ENCODE measurements at places on chromosomes 5 and 9.

- DNase-seq = no peak
These were observed 23.8 kb downstream of the GDA start for GRCh38 chr9:72173080-72173479.

DNA sequence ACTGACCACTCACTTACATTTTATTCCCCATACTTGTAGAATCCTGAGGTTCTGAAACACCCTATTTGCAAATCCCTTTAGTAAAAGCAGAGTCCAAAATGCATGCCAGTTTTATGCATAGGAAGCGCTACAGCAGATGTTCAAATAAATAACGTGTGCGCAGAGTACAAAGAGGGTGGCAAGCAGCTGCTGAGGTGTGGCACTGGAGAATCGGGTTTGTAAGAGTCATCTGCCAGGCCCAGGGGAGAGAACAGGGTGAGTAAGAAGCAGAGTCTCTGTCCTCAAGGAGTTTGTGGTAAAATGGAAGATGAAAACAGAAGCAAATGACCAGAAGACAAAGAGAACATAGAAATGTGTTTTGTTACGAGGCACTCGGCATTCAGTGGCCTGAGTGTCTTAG, 288.8 kb downstream of the GLIS3 start:
- DNase-seq = no peak

GRCh38 chr5:37886242-37886905, 46.5 kb upstream of the GDNF start:
- no peak for DNase-seq

DNA sequence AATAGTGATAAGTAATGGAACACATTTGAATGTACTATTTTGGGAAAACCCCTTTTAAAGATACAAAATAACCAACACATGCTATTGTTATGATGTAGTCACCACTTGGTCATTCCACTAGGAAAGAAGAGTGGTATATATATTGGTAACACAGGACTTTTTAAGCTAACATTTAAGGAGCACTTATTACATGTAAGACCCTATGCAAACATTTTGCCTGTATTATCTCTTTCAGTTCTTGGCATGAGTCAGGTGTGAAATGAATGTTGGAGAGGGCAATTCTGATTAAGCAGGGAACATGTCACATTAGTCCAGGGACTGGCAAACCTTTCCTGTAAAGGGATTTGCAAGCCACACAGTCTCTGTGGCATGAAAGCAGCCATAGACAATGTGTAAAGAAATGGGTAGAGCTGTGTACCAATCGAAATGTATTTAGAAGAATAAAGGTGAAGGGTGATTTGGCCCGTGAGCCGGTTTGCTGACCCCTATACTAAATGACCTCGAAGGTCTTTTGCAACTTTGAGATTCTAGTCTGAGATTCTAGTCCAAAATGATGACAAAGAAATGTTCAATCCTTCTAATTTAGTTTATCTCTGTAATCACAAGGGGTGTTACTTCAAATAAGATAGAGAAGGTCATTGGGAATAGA, 15.3 kb downstream of the ABLIM3 start:
- DNase-seq = no peak

DNA sequence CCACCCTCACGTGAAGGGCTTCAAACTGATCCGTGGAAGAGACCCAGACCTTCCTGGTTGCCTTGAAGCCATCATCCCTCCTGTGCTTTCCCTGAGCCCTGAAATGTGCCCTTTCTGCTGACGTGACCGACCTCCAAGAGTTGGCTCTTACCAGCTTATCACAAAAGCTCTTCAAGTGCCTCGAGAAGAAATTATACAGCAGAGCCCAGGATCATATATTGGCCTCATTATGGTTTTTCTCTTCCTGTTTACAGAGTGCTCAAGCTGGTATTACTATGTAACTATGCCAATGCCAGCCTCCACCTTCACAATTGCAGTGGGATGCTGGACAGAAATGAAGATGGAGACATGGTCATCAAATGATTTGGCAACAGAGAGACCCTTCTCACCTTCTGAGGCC, 66.0 kb downstream of the AOPEP start:
- DNase-seq = no peak

DNA sequence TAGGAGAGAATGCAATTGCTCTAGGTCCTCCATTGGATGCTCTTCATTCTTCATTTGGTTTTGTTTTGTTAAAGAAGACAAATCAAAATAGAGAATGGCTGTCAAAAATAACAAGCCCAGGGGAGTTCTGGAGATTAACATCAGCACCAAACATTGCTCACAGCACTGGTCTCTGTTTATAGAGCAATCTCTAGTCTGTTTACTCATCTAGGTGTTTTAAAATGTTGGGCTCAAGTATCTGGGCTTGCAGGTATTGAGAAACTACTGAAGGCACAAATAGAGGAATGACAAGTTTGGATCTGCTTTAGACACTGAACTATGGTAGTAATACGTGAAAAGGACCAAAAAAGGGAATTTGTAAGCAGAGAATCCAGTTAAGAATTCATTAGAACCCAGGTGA, 77.0 kb upstream of the TMC1 start:
- no peak for DNase-seq

DNA sequence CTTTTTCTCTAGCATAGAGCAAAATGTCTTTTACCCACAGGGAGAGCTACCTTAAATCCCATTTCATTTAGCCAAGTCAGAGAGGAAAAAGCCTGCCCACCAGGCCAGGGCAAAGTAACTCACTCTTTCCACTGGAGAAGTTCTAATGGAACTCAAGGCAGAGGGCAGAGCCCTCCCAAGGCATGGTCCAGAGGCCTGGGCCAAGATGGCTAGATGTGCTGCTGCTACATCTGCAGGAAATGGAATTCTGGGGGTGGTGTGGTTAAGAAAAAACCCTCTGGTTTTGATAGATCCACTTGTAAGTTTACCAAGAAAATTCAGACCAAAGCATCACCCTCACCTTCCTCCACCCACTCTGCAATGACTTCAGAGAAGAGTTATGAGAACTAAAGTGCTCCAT, 37.3 kb downstream of the CSF2 start:
- DNase-seq = no peak

DNA sequence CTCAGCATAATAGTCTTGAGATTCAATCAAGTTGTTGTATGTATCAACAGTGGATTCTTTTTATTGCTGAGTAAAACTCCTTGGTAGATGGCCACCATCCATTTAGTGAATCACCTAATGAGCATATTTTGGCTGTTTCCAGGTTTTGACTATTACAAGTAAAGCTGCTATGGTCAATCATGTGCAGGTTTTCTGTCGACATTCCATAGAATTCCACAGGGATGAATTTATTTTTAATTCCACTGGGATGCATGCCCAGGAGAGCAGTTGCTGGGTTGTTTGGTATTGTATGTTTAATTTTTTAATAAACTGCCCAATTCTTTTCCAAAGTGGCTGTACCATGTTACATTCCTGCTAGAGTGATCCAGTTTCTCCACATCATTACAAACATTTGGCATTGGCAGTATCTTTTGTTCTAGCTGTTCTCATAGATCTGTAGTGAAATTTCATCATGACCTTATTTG, 10.5 kb upstream of the S1PR3 start:
- no peak for DNase-seq

- no peak for DNase-seq
These were observed 809 bp downstream of the TNIP1 start for GRCh38 chr5:151079838-151080612.

DNA sequence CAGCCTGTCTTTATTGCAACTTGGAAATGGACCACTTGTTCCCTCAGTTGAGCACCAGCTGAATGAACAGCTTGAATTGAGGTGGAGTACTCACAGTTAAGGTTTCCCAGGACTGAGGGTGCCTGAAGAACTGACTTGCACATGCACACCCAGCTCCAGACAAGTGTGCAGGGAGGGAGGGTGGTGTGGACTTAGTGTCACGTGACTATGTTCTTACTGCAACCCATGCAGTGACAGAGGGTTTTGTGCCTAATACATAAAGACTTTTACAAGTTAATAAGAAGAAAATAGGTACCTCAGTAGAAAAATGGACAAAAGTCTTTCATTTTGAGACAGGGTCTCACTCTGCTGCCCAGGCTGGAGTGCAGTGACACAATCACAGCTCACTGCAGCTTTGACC, 18.0 kb downstream of the BARX1 start:
- no peak for DNase-seq

GRCh38 chr5:165781738-165782137, 2276.3 kb downstream of the MAT2B start:
- no peak for DNase-seq

- no peak for DNase-seq
These were observed 302.6 kb downstream of the ARHGEF28 start for GRCh38 chr5:73928476-73929070.

GRCh38 chr9:99731950-99732349, 89.7 kb upstream of the NR4A3 start:
- no peak for DNase-seq

DNA sequence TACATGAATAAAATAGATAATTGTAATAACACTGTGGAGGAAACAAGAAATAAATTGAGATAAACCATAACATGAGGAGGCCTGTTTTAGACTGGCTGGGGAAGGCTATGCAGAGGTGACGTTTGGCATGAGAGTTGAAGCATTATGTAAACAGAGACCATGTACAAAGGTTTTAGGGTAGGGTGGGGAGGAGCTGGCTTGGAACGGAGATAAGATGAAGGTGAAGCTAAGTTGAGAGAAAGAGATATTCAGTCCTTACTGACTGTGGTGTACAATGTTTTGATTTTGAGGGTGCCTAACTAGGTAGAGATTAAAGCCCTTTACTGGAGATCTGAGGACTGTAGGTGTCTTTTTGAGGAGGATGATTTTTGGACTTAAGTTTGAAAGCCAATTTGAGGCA, 17.8 kb downstream of the MAN2A1 start:
- DNase-seq = no peak

GRCh38 chr5:57450991-57451876, 31.4 kb downstream of the ACTBL2 start:
- no peak for DNase-seq

- DNase-seq = peak; percentile 34
These were observed 60.6 kb upstream of the SAP30L start for GRCh38 chr5:154385236-154385512.

- DNase-seq = no peak
These were observed 6.2 kb downstream of the NUDCD2 start for GRCh38 chr5:163453705-163454104.

- DNase-seq = no peak
These were observed 82.9 kb downstream of the GRAMD2B start for GRCh38 chr5:126506079-126506478.

DNA sequence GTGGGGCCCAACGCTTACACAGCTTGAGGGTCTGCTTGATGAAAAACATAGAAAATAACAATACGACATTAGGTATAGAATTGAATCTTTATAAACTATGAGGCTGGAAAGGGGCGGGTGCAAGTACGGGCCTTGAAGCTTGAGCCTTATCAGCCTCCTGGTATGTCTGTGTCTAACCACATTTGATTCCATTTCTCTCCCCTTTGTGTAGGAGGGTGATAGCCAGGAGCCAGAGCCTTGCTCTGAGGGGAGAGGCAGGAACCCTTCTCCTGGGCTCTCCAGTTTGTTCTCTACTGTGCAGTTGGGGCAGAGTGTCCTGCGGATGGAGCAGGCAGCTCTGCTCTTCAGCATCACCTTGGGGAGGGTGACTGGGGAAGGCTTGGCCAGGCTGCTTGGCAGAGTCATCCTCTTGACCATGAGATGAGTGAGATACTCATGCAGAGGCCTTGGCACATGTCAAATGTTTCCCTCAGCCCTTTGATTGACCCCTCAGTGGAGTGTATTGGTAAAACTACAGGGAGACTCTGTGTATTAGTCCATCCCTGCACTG, 153.5 kb downstream of the SEMA6A start:
- no peak for DNase-seq

- no peak for DNase-seq
These were observed 309.3 kb downstream of the KIAA0825 start for GRCh38 chr5:94309141-94309540.

- no peak for DNase-seq
These were observed at the start of gene ADAMTS13 for GRCh38 chr9:133421615-133422542. Gene ADAMTS13 (plus strand): TSS chr9:133422367. CDS start chr9:133422444, 77 bp downstream.

GRCh38 chr9:5178126-5178805, 7.2 kb downstream of the INSL6 start:
- DNase-seq = no peak

DNA sequence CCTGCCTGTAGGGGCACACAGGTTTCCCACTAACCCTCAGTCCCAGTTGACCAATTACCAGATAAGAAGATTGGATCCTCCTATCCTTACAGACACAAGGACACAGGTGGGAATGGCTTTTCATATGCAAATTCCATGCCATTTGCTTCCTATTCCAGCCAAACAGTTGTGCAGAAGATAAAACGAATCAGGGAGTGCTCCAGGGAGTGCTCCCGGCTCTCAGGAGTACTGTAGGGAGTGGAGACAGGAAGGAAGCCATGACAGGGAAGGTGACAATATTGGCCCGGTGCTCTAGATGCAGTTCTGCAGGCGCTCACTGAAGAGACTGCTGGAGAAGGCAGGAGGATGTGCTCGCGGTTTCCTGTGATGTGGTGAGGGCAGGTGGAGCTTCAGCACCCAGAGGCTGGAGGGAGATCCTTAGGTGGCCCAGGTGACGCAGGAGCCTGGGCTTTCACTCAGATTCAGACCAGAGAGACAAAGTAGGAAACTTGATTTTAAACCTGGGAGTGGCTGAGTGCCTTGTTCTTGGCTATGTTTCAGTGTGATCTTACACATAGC, 260.0 kb downstream of the AUH start:
- no peak for DNase-seq

Measured in activated B cell treated with CpG ODN at 0.5 μM for 24 hours (primary cell).